ENCODE measurements at places on chromosomes 2 and 18. TPM values are rescaled to one million over a fixed set of nuclear protein-coding genes. Genes with fewer than 3 reads are reported as not detected.
A peak's percentile ranks its signal among the peaks of the same experiment; 100 is the strongest.

DNA sequence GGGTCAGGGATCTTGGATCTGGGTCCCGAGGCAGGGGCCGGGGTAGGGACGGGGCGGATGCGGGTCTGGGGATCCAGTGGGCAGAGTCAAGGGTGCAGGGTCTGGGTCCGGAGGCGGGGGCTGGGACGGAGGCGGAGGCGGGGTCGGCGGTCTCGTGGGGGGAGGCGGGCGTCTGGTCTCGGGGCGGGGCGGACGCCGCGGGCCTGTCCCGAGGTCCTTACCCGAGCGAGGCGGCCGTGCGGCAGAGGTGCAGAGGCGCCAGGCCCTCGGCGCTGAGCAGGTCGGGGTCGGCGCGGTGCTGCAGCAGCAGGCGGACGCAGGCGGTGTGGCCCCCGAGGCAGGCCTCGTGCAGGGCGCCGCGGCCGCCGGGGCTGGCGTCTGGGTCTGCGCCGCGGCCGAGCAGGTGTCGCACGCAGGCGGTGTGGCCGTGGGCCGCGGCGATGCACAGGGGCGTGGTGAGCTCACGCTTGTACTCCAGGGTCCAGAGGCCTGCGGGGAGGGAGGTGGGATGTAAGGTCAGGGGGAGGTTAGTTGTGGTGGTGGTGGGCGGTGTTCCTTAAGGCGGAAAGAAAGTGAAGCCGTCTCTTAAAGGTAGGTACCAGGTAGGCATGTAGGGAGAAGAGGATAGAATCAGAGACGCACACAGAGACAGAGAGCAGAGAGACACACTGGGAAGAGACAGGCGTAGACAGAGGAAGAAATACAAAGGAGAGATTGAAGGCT lies 26.6 kb downstream of the ASB18 start:
- H3K27ac ChIP-seq, result no peak overlapping the region
- peaks cover 16% of the 10 kb centered on the region for H3K27me3 ChIP-seq
- no peaks in the 10 kb centered on the region for H3K36me3 ChIP-seq

DNA sequence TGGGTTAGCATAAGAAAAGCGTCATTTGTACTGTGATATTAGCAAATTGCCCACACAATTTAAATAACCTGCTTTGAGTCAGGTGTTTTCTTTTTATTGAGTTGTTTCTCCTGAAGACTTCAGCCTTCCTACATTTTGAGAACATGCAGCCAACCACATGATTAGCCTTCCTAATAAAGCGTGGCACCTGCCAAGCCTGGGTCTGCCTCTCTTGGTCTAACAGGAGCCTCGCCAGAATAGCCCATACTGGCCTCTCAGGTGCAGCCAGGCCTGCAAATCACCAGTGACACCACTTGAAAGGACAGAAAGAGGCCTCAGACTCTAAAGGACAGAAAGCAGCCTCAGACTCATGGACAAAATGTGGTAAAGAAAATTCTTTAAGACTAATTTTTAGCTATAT lies 653.8 kb downstream of the BCL11A start:
- H3K4me1 ChIP-seq, result no peaks in the 10 kb centered on the region

Gene LINC00305
- polyA plus RNA-seq, result not detected

DNA sequence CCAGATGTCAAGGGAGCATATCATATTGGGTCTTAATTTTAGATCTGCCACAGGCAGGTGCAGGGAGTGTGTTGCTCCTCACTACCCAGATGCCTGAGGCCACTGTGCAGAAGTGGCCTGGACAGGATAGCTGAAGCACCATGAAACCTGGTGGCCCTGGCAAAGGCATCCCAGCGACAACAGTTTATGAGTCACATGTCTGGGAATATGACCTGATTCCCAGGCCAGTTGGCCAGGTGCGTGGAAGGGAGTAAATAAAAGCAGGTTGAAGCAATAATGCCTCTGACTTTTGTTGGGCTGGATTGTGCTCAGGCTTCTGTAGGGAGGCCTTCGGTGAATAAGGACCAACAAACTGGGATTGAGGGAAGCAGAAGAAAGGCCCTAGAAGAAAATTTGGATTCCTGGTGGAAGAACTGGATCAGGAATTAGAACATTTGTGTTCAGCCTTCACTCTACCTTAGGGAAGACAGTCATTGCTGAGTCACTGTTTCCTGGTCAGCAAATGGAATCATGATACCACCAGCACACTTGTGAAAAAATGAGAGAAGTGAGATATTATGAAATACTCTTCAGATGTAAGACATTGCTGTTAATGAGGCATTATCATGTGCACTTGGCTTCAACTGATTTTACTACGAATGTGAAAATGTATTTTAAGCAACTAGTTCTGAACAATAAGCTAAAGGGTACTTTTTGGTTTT lies 78.4 kb upstream of the ZNF516 start:
- H3K4me1 ChIP-seq, result no peaks in the 10 kb centered on the region
- no peak overlapping the region for H3K27ac ChIP-seq
- no peak for DNase-seq
- H3K27me3 ChIP-seq, result no peaks in the 10 kb centered on the region
- no peak overlapping the region for H3K4me3 ChIP-seq
- H3K36me3 ChIP-seq, result no peaks in the 10 kb centered on the region

Gene IL36B
- polyA plus RNA-seq, result not detected

Gene MEP1B
- polyA plus RNA-seq, result not detected

Gene RAB27B
- 0.68 TPM for polyA plus RNA-seq

Gene KIAA1328
- 3.3 TPM for polyA plus RNA-seq

- H3K4me1 ChIP-seq, result no peaks in the 10 kb centered on the region
- H3K27ac ChIP-seq, result no peak overlapping the region
- no peak overlapping the region for H3K4me3 ChIP-seq
These were observed 24.0 kb upstream of the PAIP2B start for GRCh38 chr2:71250935-71251334.

GRCh38 chr2:136217996-136218395 lies 100.0 kb upstream of the CXCR4 start:
- no peaks in the 10 kb centered on the region for H3K27me3 ChIP-seq
- no peak overlapping the region for H3K4me3 ChIP-seq
- no peaks in the 10 kb centered on the region for H3K4me1 ChIP-seq
- DNase-seq, result no peak
- H3K27ac ChIP-seq, result no peak overlapping the region

DNA sequence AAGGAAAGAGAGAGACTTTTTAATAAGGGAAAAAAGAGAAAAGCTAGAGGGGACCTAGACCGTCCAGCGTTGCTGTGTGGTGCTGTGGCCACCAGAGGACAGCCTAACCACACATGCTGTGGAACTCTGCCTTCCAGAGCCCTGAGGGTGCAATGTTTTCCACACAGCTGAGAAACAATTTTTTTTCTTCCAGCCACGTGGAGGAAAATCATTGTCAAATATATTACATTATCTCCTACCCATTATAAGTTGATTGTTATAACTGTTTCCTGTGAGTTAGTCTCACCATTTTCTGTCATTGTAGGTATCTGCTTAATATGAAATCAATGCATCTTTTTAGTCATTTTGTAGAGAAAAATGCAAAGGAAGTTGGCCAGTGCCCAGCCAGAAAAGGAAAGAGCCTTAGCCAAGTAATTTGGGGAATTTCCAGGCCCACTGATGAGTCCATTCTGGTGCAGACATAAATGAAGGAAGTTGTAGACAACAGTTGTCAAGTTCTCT lies 5.9 kb upstream of the MRPL19 start:
- H3K27ac ChIP-seq, result peak overlapping the region; percentile 74
- no peaks in the 10 kb centered on the region for H3K4me1 ChIP-seq
- H3K27me3 ChIP-seq, result no peaks in the 10 kb centered on the region

Gene TDRD15
- polyA plus RNA-seq, result not detected

DNA sequence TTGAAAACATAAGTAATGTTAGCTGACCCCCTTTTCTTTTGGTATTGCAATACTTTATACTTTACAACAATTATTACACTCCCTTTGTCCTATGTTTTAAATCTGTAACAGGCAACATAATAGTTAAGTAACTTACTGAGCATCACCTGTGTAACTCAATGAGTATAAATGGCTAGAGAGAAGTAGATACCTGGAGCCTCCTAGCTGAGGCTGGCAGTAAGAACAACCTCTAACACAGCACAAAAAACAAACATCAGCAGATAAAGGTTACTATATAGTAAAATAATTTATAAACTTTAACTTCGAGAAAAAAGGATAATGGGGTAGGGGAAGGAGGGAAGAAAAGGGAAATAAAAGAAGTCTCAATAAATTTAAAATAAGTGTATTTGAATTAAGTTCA lies 73.1 kb upstream of the ST8SIA5 start:
- no peak overlapping the region for H3K4me3 ChIP-seq
- no peak for DNase-seq
- no peaks in the 10 kb centered on the region for H3K4me1 ChIP-seq
- no peak overlapping the region for H3K27ac ChIP-seq

Gene DYNAP
- not detected for polyA plus RNA-seq

Gene GAREM1
- polyA plus RNA-seq, result 2.8 TPM

Gene EFHD1
- polyA plus RNA-seq, result 0.05 TPM

GRCh38 chr2:10926191-10926820 lies 14.6 kb downstream of the KCNF1 start:
- no peaks in the 10 kb centered on the region for H3K27me3 ChIP-seq
- no peaks in the 10 kb centered on the region for H3K36me3 ChIP-seq
- H3K4me1 ChIP-seq, result no peaks in the 10 kb centered on the region
- H3K27ac ChIP-seq, result no peak overlapping the region

DNA sequence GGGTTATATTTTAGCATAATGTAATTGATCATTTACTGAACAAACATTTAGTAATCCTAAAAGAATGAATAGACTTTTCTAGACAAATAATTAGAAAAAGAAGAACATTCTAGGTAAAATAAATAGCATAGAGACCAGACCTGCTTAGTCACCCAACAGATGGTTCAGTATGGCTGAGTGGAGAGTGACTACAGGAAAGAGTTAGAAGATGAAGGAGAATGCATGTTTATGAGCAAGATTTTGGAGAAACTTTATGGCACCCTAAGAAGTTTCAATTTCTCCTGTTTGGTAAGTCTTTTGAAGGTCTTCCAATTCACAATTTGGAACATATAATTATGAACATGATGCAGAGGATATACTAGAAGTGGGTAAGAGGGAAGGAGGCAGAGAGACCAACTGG lies 32.9 kb downstream of the FAP start:
- H3K36me3 ChIP-seq, result peaks cover 55% of the 10 kb centered on the region
- no peak overlapping the region for H3K27ac ChIP-seq
- H3K4me1 ChIP-seq, result peaks cover 6% of the 10 kb centered on the region
- DNase-seq, result no peak

- H3K4me3 ChIP-seq, result no peak overlapping the region
- no peaks in the 10 kb centered on the region for H3K36me3 ChIP-seq
- peaks cover 14% of the 10 kb centered on the region for H3K4me1 ChIP-seq
- peak overlapping the region; percentile 99 for H3K27ac ChIP-seq
These were observed 23.5 kb upstream of the BZW1 start for GRCh38 chr2:200788121-200788718.

All from SK-N-SH (cell line).